Activated naive CD4-positive, alpha-beta T cell (primary cell): ENCODE measurements at places on chromosomes 12 and 14.

- no peak for DNase-seq
These were observed 59.7 kb downstream of the PLXNC1 start for GRCh38 chr12:94207849-94208621.

GRCh38 chr12:13114251-13115052 lies 11.0 kb upstream of the GSG1 start:
- no peak for DNase-seq

GRCh38 chr14:70188659-70189455 lies at the start of gene SLC8A3:
Gene SLC8A3, minus strand, starts transcription at chr14:70188951. Its CDS starts 20,529 bp downstream, at chr14:70168422.
- no peak for DNase-seq

DNA sequence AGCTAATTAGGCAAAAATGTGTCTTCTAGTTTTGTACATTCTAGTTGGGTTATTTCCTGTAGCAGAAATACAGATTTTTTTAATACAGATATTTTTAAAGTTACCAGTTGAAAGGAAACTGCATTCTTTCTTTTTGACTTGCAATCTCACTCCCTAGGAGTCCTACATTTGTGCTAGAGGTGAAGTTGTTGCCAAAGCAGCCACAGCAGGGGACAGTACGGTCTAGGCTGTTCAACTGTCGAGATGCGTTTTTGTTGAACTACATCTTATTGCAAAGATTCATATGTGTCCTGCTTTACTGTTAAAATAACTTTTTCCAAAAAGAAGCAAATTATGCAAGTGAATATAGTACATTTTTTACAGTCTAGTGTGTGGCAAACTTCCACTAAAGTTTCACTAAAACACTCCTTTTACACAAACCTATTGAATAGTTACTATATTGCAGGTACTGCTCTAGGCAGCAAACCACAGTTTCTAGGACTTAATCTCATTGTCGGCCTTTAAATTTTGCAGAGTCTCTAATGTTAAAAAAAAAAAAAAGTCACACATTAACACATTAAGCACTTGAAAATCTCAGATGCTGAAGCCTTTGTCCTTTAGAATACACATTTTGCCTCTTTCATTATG lies 30.2 kb upstream of the SRGAP1 start:
- no peak for DNase-seq

GRCh38 chr12:18849761-18850160 lies 111.8 kb downstream of the CAPZA3 start:
- DNase-seq = no peak

DNA sequence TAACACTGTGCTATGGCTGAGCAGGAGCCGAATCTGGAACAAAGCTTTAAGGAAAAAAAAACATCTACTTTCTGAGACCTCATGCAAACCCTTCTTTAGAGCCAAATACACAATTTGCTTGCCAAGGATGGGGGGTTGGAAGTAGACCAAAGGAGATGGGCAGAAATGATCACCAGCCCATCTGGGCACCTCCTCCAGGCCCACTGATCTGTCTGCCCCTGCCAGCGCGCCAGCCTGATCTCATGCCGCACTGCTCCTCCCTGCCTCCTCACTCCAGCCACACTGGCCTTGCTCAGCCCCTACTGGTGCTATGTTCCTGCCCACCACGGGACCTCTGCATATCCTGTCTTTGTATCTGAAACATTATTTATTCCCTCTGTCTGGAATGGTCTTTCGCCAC lies 24.8 kb upstream of the RAB35 start:
- no peak for DNase-seq

GRCh38 chr12:49201595-49202295 lies 12.9 kb upstream of the TUBA1A start:
- no peak for DNase-seq

- DNase-seq = no peak
These were observed 178.0 kb upstream of the CAND1 start for GRCh38 chr12:67091204-67091603.

GRCh38 chr14:63436286-63437098 lies 106.7 kb downstream of the PPP2R5E start:
- DNase-seq = no peak

DNA sequence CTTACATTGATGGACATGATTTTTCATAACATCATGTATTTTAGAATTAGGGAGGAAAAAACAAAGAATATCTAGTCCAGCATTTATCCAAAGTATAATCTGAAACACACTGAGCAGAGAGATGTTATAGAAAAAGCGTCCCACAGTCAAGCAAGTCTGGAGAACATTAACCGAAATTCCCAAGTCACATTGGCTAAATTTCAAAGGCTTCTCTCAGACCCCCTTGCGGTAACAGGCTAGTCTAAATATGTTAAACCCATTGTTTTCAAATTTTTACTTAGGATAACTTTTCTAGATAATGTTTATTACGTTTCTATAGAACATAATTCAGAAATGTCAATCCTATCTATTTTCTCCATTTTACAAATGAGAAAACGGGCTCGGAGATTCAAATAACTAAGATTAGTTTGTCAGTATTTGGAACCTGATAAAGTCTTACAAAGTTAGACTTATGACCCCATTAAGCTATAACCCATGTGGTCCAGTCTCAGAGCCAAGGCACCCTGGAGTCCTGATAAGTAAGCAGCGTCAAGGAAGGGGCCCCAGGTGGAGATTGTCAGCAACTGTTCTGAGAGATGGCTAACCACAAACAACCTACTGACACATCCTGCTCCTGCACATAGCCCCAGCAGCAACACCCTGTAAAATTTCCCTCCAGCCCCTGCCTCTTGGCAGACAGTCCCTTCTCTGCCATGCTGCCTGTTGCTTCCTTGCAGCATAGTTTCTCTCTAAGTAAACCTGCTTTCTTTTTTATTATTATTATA lies 220.6 kb upstream of the TMEM260 start:
- no peak for DNase-seq

DNA sequence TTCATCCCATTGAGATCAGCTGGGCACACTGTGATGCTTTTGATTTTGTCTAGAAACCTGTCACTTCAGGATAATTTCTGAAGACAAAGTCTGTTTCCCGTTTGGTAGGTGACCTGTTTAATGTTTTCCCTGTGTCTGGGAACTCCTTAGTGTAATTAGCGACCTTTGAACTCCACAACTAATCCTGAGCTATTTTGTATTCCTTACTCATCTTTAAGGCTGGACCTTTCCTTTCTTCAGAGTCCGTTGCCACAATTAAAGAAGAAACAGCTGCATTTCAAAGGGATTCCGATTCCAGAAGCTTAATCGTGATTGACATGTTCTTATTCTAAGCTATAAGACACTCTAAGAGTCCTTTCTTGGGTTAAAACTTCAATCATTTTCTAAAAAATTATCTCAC lies 22.0 kb downstream of the AP5M1 start:
- DNase-seq = no peak

GRCh38 chr14:74733221-74733620 lies 20.3 kb downstream of the FCF1 start:
- no peak for DNase-seq

DNA sequence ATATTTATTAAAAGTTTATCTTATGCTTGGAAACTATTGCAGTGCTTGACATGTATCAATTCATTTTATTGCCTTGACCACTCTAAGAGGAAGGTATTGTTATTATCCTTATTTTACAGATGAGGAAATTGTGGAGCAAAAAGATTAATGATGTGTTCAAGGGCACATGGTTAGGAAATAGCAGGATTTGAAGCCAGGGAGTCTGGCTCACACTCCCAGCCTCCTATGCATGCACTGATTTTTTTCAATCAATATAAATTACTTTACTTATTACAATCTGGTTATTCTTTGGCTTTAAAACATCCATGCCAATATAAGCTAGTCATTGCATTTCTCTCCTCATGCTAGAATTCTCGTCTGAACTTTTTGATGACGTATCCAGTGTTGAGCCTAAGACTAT lies 94.2 kb upstream of the TBX5 start:
- no peak for DNase-seq

- DNase-seq = no peak
These were observed 152.2 kb upstream of the BMP4 start for GRCh38 chr14:54108481-54109471.

DNA sequence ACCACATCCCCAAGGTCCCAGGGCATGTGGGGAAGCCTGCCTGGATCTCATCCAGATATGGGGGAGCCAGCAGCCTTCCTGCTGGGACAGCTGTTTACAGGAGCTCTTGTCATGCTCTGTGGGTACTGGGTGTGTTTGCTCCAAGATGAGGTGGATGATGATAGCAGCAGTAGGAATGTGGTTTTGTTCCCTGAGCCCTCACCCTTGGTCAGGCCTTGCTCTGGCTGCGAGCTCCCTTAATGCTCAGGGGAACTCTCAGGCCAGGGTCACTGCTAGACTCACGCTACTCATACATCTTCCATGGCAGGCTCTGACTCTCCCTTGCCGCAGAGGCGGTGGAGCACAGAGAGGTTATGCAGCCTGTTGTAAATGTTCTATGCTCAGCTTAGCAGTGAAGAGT lies 990.3 kb downstream of the AACS start:
- no peak for DNase-seq
